NCI-H748 treated with DMSO at 0.1 percent for 48 hours (cell line): ENCODE measurements at places on chromosomes 2 and 18.

- no peak for DNase-seq
Measured at GRCh38 chr2:88950010-88950409, 258.5 kb downstream of the RPIA start.

DNA sequence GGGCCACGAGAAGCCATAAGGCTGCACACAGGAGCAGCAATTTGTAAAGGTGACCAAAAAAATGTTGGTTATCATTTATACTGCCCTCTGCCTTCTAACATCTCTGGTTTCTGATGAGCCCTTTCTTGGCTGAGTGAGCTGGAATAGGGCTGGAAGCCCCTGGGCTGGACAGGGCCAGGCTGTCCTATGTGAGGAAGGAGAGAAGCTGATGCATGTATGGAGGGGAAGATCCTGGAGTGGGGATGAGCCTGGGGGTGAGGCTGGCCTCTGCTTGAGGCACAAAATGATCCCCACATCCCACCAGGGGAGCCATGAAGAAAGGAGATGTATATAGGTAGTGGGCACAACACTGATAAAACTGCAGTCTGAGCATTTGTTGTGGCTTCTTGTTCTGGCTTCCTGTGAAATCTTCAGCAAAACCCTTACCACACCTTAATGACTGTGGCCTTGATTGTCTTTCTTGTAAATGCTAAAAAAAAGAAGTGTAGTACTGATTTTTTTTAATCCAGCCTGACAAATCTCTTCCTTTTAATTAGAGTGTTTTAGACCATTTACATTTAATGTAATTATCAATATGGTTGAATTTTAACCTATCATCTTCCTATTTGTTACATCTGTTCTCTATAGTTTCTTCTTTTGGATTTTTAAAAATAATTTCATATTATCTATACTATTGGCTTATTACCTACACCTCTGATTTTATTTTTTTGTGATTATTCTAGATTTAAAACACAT is 5.6 kb downstream of the SNED1 start:
- DNase-seq: no peak

DNA sequence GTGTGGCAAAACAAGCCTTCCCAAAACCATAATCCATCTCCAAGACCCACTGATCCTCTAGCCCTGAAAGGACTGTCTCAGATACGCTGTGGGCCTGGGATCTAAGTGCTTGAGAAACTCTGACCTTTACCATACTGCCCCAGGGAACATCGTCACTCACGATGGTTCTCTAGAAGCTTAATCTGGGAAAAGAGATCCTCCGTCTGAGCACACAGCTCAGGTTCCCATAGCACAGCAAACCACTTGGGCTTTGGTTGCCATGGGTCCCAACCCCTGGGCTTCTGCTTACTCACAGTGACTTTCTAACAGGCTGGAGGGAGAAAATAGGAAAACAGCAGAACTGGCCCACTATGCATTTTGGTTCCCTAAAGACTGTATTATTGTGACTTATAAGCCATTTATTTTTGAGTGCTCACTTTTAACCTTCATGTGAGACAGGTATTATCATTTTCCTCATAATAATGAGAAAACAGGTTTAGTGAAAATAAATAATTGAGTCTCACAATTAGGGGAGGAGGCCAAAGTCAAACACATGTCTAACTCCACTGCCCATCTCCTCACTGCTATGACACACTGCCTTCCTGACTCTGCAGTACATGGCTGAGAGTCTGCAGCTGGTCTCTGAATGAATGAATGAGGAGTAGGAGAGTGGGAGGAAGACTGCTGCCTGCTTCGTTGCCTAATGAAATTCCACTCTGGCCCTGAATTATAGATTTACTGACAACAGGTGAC is 46.7 kb downstream of the REEP1 start:
- no peak for DNase-seq

GRCh38 chr2:19472391-19472978 is 114.1 kb upstream of the OSR1 start:
- DNase-seq: no peak

DNA sequence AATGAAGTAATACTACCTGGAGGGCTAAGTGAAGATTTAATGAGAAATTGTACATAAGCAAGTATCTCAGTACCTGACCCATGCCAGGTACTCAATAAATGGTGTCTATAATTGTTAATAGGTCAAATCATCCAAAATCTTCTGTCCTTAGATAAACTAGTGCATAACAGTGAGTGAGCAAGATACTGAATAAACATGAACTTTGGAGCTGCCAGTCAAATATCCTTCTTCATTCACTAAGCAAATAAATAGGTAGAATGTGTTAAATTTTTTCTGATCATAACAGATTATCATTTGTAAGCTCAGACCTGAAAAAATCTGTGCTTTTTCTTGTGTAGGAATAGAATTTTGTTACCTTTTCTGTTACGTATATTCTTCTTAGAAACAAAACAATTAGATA is 39.6 kb downstream of the RAB3GAP1 start:
- DNase-seq: no peak

DNA sequence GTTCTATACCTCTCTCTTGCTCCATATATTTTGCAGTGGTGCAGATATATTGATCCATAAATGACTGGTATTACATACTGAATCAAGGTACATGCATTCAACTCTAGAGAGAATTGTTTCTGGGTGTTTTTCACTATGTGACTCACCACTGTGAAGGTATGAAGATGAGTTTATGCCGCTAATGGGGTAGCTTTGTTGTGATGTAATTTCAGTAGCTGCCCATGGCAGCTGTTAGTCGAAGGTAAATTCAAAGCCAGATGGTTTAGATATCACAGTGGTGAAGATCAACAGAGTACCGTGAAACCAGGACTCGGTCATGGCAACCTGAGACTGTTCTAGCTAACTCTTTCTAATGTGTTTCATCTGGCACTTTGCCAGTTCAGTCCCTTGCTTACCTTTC is 50.4 kb downstream of the PKP4 start:
- DNase-seq: no peak

- DNase-seq: no peak
Measured at GRCh38 chr18:39698436-39698835, 2132.8 kb upstream of the CELF4 start.

DNA sequence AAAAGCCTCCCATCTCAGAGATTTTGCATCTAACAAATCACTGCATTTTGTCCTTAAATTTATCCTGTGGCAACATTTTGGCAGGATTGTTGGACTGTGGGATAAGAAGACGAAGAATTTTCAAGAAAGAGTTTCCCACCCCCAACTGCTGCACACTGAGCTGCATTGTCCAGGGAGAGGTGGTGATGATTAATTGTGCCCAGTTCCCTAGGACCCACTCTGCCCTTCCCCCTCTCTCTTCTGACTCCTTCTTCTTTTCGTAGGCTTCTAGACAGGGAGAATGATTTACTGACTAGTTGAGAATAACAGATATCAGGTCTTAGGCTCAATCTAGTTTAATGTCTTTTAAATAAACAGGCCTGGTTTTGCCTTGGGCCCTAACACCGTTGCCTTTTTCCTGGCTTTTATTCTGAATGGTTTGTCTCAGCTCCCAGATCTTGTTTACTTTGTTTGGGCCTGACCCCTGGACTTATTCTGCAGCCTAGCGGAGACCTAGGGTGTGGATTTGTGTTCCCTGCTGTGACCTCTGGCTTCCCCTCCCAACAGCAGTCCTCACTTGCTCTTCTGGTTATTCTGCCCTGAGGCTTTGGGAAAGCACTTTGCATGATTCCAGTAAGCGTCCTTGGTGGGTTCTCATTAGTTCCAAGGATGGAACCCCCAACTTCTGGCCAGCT is 233.3 kb downstream of the INSIG2 start:
- no peak for DNase-seq
